ENCODE measurements at places on chromosomes 2 and 18.

DNA sequence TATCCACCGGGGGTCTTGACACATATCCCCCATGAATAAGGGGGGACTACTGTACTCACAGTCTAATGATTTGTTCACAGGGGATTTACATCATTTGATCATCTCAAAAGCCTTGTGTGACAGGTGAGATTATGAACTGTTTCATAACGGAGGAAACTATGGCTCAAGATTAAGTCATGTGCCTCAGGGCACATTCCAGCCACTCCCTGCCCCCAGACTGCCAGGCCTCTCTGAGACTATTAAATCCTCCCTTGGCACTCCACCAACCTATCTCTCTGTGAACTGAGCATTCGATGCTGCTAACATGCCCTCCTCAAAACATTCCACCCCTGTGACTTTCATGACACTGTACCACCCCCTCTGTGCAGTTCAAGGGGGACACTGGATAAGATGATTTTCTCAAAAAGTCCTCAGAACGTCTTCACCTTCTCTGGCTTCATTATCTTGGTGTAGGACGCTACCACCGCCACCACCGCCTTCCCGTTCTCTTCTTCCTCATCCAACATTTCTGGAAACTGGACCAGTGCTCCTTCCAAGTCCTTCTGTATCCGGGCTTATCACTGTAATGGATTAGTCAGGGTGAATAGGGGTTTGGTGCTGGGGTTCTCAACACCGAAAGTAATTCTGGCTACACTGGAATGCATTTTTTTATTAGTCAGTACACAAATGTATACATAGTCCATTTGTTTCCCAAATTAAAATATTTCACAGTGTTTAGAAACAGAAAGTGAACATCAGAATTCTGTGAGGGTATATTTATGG is 169.6 kb downstream of the KCNS3 start:
- DNase-seq: no peak

GRCh38 chr18:52339891-52340371 is at the start of gene DCC:
DCC (plus strand) TSS chr18:52340197; CDS start chr18:52340788, 591 bp downstream.
- no peak for DNase-seq

- no peak for DNase-seq
These were observed 11.3 kb upstream of the LDLRAD4 start for GRCh38 chr18:13207294-13207693.

DNA sequence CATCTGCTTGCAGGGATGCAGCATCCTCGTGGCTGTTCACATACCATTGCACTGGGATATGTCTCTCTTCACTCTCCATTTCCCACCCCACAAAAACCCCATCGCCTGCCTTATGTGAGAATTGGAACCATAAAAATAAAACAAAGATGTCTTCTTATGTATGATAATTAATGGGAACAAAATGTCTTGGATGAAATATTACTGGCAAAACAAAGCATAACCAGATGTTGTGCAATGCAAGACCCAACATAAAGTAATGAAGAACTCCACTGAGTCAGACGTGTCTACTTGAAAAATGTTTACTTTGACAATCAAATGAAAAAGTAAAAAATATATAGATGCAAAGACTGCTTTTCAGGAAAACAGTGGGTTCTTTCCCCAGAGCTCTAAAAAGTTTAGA is 611.3 kb upstream of the SYT4 start:
- no peak for DNase-seq

GRCh38 chr2:38120829-38121228 is 44.9 kb upstream of the CYP1B1 start:
- no peak for DNase-seq

- no peak for DNase-seq
These were observed 304.3 kb upstream of the CNTNAP5 start for GRCh38 chr2:123720760-123721159.

- no peak for DNase-seq
These were observed 86.0 kb downstream of the RTN4 start for GRCh38 chr2:54964271-54964670.

DNA sequence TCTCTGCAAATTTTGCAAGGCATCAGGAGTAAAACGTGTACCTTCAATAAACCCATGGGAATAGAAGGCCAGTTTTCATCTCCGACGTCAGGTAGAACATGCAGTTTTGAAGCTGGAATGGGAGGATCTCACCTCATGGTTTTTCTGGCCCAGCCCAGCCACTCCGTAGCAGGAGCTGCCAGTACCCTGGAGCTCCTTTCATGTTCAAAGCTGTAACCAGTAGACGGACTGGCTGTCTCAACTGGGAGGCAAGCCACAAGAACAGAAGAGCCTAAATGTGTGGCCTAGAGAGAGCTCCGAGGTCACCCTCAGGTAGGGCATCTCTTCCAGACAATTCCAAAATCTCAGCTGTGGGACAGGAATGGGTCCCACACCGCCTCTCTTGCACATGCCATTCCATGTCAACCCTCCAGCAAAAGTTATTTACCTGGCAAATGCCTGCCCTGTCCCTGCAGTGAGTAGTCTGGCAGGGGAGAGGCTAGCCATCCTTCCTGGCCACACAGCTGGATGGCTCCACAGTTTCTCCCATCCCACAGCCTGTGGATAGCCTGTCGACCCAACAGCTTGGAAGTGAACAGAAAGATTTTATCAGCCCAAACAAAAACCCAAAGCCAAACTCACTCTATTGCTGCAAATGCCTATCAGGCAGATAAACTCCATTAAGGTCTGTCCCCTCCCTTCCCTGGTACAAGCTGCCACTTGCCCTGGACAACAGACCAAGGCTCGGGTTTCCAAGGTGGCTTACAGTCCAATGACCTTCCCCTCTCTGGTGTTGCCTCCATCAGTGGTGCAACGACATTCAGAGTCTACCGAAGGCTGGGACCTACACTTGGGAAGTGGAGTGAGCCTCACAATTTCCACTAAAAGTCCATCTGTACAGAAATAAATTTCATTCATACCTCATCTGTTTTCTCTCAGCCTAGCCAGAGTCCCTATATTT is 27.8 kb downstream of the CRACDL start:
- no peak for DNase-seq

- DNase-seq: no peak
These were observed 207.6 kb downstream of the ANAPC1 start for GRCh38 chr2:111676291-111676822.

GRCh38 chr2:229733611-229734245 is 19.4 kb upstream of the DNER start:
- no peak for DNase-seq

GRCh38 chr2:118986738-118987137 is 44.7 kb downstream of the MARCO start:
- no peak for DNase-seq

DNA sequence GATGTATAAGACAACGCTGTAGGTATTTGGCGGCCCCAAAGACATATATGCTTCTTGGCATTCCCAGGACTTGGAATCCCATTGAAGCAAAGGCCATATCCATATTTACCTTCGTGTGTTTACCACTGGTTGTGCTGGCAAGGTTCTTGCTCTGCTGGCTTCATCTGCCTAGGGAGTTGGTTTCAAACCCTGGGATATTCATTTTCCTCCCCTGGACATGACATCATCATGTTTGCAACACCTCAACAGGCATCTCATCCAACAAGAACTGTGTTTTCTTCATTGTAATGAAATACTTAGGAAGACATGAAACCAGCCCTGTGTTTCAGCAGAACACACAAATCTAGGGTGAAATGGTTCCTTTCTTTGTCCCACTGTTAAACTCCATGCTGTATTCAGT is 77.9 kb upstream of the PHLPP1 start:
- DNase-seq: no peak

- DNase-seq: no peak
These were observed 210.5 kb upstream of the PIK3C3 start for GRCh38 chr18:41744421-41745030.

GRCh38 chr18:24080861-24081260 is 58.0 kb upstream of the CABYR start:
- no peak for DNase-seq
